ENCODE measurements at places on chromosomes 2 and 18.

- no peaks in the 10 kb centered on the region for H3K4me1 ChIP-seq
- no peak overlapping the region for H3K4me3 ChIP-seq
- no peak overlapping the region for H3K27ac ChIP-seq
- DNase-seq = no peak
These were observed 121.0 kb downstream of the SPOPL start for GRCh38 chr2:138622613-138623012.

DNA sequence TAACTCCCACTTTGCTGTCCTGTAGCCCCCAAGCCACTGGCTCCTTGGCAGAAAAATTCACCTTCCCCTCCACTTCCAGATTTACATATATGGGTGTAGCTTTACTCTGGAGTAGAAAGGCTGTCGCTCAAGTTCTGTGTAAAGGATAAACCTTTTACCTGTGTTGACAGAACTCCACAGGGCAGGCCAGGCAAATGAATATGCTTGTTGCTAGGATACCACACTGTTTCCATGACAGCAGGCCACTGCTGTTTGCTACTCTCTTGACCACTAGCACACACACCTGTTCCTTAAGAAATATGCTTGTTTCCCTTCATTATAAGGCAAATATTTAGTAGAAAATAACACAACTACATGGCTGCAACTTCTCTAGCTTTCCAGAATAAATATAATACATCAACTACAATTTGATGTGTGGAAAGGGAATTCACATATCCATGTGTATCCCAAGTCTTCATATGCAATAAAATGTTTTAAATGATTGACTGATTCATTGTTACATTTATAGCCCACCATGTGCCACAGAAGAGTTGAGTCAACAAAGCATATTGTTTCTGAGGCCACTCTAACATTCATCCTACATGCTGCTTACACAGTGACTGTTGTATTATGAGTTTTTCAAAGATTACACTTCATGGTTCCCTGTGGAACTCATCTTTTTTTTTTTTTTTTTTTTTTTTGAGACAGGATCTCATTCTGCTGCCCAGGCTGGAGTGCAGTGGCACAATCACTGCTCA lies 56.2 kb upstream of the ROCK1 start:
- H3K4me3 ChIP-seq = no peak overlapping the region
- H3K4me1 ChIP-seq = no peaks in the 10 kb centered on the region
- H3K27me3 ChIP-seq = peaks cover 3% of the 10 kb centered on the region

GRCh38 chr18:22296304-22296703 lies 121.4 kb downstream of the CTAGE1 start:
- no peak overlapping the region for H3K27ac ChIP-seq
- H3K4me1 ChIP-seq = no peaks in the 10 kb centered on the region
- no peaks in the 10 kb centered on the region for H3K27me3 ChIP-seq
- H3K4me3 ChIP-seq = no peak overlapping the region
- no peaks in the 10 kb centered on the region for H3K36me3 ChIP-seq

DNA sequence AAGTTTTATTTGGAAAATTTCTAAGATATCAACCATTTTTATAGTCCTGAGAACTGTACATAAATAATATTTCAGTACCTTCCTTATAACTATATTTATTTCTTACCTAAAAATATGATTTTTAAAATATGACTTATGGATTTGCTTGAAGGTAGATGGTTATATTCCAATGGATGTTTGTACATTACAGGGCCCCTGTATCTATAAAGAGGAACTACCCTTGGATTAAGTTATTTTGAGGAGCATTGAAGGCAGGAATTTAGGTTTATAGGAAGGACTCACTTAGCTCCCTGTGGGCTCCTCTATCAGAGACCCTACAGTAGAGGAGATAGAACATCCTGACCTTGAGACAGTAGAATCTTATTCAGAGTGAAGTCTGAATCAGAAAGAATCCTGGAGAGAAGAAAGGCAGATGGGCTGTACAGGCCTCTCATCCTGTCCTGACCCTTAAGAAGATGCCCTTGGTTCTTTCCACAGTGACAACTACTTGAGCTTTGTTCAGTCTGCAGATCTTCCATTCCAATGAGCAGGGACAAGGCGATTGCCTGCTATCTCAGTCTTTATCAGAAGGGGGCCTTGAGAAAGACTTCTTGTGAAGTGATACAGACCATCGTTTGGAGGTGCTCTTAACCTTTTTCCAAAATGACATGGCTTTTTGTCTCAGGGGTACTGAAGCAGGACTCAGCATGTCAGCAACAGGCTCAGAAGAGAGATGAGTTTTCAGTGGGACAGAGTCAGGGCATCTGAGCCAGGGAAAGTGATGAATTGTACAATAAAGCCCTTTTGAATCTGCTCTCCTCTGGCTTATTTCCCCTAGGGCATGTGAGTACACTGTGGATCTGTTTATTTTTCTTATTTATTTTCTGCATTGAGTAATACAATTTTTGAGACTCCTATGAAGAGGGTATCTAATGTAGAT lies 20.9 kb downstream of the OXER1 start:
- H3K4me3 ChIP-seq = no peak overlapping the region
- no peaks in the 10 kb centered on the region for H3K27me3 ChIP-seq

DNA sequence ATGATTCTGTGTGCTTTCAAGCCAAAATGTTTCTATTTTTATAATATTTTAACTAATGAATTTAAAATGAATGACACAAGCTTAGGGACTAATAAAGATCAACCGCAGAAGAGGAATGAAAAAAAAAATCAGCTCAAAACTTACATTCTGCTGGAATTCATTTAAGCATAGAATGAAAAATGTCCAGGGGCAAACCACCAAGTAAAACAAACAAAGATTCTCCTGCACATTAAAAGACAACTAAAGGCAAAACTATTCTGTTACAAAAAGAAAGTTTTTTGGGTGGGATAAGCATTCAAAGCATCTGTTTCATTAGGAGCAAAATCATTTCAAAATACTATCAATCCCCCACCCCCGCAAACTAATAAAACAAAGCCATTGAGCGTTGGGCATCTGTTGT lies 99.3 kb upstream of the SOX11 start:
- H3K36me3 ChIP-seq = no peaks in the 10 kb centered on the region
- no peaks in the 10 kb centered on the region for H3K27me3 ChIP-seq
- H3K27ac ChIP-seq = no peak overlapping the region
- no peak for DNase-seq
- no peaks in the 10 kb centered on the region for H3K4me1 ChIP-seq

DNA sequence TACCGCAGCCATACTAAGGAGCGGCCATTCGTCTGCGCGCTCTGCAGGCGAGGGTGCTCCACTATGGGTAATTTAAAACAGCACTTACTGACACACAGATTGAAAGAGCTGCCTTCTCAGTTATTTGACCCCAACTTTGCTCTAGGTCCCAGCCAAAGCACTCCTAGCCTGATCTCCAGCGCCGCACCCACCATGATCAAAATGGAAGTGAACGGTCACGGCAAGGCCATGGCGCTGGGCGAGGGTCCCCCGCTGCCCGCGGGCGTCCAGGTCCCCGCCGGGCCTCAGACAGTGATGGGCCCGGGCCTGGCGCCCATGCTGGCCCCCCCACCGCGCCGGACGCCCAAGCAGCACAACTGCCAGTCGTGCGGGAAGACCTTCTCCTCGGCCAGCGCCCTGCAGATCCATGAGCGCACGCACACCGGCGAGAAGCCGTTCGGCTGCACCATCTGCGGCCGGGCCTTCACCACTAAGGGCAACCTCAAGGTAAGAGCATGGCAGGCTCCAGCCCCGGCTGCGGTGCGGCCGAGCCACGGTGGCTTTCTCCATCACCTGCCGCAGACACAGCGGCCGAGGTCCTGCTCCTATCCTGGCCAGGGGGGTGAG lies 15.5 kb downstream of the SALL3 start:
- no peaks in the 10 kb centered on the region for H3K27me3 ChIP-seq
- no peaks in the 10 kb centered on the region for H3K4me1 ChIP-seq
- no peaks in the 10 kb centered on the region for H3K36me3 ChIP-seq
- H3K27ac ChIP-seq = no peak overlapping the region
- DNase-seq = no peak

DNA sequence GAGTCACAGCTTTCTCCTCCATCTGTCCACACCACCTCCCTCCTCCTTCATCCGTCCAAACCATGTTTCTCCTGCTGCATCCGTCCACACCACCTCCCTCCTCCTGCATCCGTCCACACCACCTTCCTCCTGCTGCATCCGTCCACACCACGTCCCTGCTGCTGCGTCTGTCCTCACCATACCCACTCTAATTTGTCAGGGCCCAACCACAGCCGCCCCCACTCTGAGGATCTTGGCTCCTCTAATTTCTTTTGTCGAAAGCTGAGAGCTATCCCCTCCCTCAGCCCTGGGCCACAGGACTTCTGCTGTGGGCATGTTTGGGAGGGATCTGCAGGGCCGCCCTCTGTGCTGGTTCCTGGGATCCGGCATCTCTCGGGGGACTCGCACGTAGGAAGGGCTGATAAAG lies 67.4 kb downstream of the TPO start:
- H3K4me3 ChIP-seq = no peak overlapping the region
- no peaks in the 10 kb centered on the region for H3K27me3 ChIP-seq
- H3K36me3 ChIP-seq = no peaks in the 10 kb centered on the region
- H3K27ac ChIP-seq = no peak overlapping the region

DNA sequence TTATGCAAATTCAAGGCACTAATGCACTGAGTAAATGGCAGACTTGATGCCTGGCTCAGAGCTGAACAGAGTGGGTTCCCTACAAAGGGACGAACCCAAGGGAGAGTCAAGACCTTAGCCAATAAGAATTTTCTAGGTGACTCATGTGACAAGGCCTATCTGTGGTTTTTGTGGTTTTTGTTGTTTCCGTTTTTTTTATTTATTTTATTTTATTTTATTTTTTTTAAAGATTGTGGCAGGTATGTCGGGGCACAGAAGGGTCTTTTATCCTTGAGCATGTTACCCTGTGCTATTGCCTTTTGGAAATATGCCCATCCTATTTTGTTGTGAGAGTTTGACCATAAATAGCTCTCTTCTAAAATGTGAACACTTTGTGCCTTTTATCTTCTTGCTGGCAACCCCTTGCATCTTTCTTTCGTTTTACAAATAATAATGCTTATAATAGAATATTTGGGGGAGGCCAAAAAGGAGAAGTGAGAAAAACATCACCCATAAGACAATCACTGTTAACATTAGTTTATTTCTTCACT lies 113.4 kb upstream of the AQP4 start:
- peaks cover 4% of the 10 kb centered on the region for H3K4me1 ChIP-seq
- H3K27ac ChIP-seq = no peak overlapping the region
- no peaks in the 10 kb centered on the region for H3K36me3 ChIP-seq
- H3K27me3 ChIP-seq = no peaks in the 10 kb centered on the region

DNA sequence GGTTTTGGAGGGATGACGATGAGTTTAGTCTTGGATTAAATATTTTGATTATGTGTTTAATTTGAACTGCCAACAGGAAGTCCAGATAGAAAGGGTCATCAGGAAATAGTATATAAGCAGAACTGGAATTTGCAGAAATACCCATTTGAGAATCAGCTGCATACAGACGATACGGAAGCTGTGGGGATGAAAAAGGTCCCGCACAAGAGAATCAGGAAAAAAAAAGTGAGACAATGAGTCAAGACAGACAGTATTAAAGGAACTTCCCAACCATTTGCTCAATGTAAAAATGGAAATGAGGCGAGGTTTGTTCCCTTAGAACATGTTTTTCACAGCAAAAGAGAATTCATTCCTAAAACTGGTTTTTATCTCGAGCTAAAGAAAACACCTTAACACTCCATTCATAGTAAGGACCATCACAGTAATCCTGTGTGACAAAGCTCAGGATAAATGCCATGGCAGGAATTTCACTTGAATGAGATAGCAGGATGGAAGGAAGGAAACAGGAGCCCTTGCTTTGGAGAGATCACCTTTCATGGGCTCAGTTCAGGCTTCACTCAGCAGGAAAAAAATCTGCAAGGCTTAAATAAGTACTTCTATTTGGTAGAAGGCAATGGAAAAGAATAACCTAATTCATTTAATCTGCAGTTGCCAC lies 29.3 kb downstream of the BCL2 start:
- no peaks in the 10 kb centered on the region for H3K36me3 ChIP-seq
- no peak for DNase-seq
- no peak overlapping the region for H3K4me3 ChIP-seq
- no peaks in the 10 kb centered on the region for H3K27me3 ChIP-seq
- peaks cover 96% of the 10 kb centered on the region for H3K4me1 ChIP-seq

DNA sequence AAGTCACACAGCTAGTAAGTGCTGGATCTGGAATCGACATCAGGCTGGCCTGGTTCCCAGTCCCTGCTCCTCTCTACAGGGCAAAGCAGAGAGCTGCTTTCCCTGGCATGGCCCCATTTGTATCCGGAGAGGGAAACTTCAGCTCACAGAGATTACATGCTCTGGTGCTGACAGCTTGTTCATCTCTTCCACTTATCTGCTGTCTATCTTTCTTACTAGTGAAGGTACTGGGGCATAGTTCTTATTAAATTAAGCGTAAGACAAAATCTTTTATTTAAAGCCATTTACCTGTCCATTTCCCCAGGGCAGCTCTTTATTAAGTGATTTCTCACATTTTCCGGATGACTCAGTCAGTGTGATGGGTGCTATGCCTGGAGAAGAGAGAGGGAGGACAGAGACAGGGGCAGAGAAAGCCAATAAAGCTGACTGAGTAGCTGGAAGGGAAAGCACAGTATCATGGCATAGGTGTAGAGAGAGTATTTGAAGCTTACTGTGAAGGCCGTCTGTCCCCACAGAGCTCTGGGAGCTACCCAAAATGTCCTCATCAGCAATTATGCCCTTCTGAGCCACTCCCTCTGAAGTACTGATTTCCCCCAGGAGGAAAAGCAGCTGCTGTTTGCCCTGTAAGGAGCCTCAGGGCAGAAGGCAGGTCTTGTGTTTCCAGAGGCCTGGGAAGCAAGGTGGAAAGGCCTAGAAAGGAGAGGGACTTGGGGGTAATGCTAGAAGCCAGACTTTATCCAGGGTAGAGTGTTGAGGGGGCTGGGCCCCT lies 44.1 kb upstream of the EPAS1 start:
- DNase-seq = no peak
- H3K27me3 ChIP-seq = no peaks in the 10 kb centered on the region
- H3K4me1 ChIP-seq = no peaks in the 10 kb centered on the region
- H3K4me3 ChIP-seq = no peak overlapping the region

DNA sequence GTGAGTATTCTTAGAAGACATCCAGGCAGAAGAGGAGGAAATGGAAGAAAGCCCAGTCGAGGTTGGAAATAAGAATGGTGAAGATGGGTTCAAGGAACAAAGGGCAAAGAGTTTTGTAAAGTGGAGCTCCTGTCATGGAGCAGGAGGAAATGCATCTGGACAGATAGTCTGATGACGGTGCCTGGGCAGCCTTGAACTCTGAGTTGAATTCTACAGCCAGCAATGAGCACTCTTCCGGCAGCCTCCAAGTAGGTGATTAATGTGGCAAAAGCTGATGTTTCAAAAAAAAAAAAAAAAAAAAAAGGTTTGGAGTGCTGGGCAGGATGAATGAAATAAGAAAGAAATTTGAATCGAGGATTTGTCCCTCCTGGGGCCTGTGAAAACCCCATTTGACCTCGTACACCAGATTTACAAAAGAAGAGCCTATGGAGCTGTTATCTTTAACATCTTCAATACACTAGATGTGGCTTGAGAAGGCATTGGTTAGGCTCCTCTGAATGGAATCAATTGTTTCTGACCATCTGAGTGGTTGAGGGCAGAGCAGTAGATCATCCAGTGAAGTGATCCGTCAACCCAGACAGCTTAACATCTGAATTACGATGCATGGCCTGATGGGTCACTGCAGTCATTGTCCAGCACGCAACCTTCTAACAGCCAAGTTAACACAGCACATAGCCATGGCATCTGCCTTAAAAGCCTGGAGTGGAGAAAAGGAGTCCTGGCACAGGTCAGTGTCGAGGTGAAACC lies 449.7 kb downstream of the TXNL1 start:
- H3K4me1 ChIP-seq = no peaks in the 10 kb centered on the region
- no peak overlapping the region for H3K4me3 ChIP-seq
- no peaks in the 10 kb centered on the region for H3K36me3 ChIP-seq
- no peaks in the 10 kb centered on the region for H3K27me3 ChIP-seq
- DNase-seq = no peak
